ENCODE measurements at places on chromosomes 7 and 10. TPM values are rescaled to one million over a fixed set of nuclear protein-coding genes. Genes with fewer than 3 reads are reported as not detected.

Gene INMT
- polyA plus RNA-seq, result not detected

Gene COL17A1
- polyA plus RNA-seq, result 0.03 TPM

Gene NACAD
- 0.07 TPM for polyA plus RNA-seq

Gene SFTPD
- polyA plus RNA-seq, result not detected

Gene GBX1
- not detected for polyA plus RNA-seq

DNA sequence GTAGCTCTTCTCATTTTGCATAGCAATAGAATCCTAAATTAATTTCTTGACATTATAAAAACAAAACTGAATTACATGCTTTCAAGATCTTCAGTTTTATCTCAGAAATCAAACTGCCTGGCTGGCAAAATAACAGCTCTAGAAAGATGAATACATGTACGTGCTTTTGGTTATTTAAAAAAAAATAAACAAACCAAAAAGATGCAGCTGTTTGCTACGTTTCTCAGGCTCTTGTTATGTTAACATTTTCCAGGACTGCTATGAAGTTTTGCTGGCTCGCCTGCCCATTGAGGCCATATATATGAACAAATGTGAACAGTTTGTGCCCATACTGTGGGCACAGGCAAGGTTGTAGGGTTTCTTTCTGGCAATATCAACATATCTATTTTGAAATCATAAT, 86.6 kb downstream of the ODAD2 start:
- DNase-seq, result no peak

GRCh38 chr10:17725703-17726102, 26.3 kb upstream of the TMEM236 start:
- no peak for DNase-seq

DNA sequence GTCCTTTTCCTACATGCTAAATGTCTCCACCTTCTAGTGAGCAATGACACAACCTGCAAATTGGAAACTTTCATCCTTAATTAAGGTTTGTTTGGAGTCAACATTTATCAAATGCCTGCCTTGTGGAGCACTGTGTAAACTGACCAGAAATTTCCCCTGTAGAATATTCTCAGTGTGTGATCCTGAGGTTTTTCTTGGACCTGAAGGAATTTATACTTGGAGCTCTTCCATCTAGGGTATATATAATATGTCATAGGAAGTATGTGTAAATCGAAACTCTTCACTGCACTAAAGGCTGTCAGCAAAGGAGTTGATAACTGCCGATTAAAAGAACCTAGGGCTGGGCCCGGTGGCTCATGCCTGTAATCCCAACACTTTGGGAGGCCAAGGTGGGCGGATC, 152.4 kb downstream of the NSUN6 start:
- no peak for DNase-seq

DNA sequence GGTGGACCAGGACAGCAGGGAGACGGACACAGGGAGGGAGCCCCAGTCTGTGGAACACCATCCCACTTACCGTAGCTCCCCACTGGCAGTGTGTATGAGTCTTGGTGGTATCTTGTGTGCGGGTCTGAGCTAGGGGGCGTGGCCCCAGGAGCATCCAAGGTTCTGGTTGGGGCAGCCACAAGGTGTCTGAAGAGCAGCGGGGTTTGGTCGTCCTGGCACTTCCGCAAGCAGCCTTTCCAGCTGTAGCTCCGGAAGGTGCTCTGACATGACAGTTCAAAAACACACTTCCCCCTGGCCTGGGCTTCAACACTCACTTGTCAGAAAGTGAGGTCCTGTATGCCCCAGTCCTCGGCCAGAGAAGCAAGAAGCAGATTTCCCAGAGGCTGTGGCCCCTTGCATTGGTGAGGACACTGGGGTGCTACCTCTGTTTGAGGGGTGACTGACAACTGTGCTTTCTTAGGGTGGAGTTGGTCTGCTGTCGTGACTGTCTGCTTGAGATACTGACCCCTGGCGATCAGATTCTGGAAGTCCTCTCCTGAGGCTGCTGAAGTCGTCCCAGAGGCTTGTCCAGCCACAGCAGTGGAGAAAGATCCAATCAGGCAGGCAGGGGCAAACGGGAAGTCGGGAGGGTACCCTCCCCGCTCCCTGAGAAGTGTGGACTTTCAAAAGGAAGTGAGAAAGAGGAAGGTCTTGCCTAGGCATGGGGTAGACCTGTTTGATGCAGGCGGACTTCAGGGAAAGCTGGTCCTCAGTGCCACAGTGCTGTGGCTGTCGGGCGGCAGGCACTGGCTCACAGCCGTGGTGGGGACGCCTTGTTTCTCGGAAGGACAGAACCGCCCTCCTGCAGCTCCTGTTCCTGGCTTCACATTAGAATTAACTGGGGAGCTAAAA, 51.4 kb upstream of the PFKFB3 start:
- DNase-seq, result peak; percentile 36

DNA sequence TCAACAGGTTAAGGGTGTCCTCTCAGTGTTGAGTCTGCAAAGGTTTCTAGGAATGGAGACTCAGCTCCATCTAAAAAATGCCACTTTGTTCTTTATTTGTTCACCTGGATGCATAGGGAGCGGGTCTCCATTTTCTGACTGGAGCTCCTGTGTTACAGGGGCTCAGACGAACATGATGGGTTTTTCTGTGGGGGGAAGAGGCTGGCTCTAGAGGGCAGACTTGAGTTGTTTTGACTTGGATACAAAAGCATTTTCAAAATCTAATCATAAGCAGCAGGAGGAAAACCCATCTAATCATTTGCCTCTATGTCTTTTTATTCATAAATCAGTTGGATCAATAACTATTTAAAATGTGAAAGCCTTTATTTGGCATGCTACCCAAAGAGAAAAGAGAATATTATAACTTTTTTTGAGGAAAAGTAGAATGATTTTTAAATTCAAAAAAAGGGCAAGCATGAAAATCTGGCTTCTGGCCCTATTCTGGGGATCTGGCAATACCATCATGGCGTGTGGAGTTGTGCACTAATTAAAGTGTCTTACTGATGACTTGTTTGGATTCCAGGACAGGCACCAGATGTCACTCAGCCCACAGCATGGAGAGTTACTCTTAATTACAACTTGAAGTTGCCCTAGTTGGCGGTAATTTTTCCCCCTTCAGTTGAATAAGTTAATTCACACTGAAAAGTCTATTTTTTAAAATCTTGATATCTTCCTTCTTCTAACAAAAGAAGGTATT, 594.9 kb downstream of the REEP3 start:
- no peak for DNase-seq

DNA sequence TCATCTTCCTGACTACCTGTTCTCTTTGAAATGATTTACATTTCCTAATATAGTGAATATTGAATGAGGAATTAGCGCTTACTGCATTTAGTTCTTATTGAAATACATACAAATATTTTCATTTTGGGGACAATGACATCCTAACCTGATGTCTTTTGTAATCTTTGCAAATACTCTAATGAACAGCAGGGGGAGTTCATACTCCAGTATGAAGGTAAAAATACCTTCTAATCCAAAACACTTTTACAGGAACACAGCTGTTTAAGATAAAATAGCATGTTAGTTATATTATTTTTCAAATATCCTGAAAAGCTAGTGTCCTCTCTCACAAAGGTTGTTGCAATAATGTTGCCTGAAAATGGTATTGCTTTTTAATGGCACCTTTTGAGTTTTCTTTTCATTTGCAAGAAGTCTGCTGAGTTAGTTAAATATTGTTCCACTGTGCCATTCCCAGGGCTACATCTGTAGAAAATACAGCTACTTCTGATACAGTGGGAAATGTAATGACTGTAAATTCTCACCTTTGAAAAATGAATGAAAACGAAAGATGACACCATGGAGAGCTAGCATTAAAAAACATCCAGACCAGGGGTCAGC, 400.0 kb downstream of the PHF14 start:
- DNase-seq, result peak; percentile 15

DNA sequence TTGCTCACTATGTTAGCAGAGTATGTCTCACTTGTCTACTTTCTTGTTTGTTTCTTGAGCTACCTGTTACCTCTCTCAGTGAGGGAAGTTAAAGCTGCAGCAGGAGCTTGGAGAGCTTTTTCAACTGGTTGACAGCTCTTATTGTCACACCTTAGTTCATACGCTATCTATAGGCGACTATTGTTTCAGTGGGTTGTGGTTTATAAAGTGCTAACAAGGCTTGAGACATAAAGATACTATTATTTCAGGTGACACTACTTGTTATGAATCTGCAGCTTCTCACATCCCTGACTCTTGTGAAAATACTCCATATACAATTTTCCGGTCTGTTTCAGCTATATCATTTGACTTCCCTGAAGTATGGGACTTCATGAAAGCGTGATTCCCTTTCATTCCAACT, 167.4 kb downstream of the CSTF2T start:
- no peak for DNase-seq

GRCh38 chr10:86172301-86172700, 194.3 kb downstream of the GRID1 start:
- DNase-seq, result no peak

GRCh38 chr7:146826329-146826728, 709.7 kb downstream of the CNTNAP2 start:
- no peak for DNase-seq

DNA sequence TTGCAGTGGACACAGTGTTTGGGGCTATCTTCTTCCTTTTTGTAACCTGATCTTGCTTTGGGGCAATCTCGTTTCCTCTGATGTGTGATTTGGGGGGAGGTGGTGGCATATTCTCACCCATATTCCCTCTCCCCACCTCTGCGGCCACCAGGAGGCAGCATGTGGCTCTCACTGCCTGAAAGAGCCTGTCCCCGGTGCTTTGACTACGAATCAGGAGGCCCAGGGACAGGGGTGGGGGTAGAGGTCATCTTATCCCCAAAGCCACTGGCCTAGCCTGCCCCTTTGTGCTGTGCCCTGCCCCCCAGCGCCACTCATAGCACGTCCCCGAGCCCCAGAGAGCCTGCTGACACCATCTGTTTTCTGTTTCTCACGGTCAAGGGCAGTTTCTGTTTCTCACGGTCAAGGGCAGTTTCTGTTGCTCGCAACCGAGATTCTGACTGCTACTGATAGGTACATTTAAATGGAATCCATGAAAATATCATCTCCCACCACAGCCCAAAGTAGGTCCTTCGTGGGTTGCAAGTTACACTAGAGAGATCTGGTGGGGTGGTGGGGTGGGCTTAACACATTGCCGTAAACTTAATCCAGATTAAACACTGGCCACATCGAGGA, 28.2 kb downstream of the PHYH start:
- DNase-seq, result peak; percentile 77

GRCh38 chr10:101570428-101571270, 17.4 kb downstream of the POLL start:
- no peak for DNase-seq

DNA sequence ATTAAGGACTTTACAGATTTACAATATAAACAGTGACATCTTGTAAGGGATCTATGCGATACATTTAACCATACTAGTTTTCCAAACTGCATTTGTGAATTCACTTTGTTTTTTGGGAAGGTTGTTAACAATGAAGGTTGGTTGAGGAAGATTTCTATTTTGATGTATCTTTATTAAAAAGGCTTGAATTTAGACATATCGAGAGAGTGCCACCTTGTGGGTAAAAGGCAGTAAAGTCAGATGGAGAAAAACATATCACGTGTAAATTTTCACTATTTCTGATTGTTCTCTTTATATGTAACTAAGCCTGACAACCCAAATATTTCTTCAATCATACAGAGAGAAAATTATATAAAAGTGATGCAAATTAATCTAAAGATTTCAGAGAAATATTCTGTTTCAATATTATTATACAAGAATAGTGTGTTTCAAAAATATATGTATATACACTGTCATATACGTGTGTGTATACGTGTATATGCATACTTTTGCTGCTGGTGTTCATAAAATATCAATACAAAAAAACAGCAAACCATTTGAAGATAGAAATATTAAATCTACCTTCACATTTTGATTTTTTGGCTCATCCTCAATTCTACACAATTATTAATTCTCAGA, 988.6 kb downstream of the SORCS1 start:
- DNase-seq, result no peak

GRCh38 chr10:17561111-17561510, 56.1 kb downstream of the HACD1 start:
- no peak for DNase-seq

- no peak for DNase-seq
Observed at GRCh38 chr10:120559800-120560199, 102.8 kb downstream of the PLPP4 start.

GRCh38 chr7:99984593-99984992, 8.8 kb upstream of the AZGP1 start:
- no peak for DNase-seq

- DNase-seq, result no peak
Observed at GRCh38 chr10:119216127-119216526, 8.8 kb downstream of the GRK5 start.

DNA sequence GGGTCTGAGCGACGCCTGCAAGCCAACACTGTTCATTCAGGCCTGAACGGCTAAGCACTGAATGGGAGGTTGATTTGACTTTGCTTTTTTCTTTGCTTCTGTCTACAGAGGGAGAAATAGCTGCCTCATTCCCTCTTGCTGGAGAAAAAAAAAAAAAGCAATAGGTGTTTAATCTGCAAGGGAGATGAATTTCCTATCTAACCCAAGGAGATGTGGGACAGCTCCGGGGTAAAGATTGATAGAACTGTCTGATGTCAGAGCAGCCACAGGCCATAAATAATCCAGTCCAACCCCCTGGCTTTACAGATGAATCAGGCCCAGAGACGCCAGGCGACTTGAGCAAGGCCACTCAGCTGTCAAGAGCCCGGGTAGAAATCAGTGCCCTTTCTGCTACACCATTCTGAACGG, 168.0 kb downstream of the ARHGAP12 start:
- no peak for DNase-seq

DNA sequence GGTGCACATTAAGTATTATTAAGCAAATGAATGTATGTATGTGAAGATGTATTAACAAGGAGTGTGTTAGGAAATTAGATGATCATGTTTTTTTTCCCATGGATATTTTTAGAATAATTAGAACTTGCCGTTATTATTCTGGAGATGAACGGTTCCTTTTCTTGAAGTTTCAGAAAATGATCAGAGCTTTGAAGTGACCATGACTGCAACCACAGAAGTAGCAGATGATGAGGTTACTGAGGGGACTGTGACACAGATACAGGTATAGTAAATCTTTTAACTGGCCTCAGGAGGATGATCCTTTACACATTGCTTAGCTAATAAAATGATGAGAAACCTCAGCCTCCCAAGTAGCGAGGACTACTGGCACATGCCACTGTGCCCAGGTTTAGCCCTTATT, 18.6 kb downstream of the DMTF1 start:
- no peak for DNase-seq
